ENCODE measurements at places on chromosomes 1 and 21.

- no peak for DNase-seq
These were observed 264.6 kb downstream of the DUSP10 start for GRCh38 chr1:221477252-221477651.

DNA sequence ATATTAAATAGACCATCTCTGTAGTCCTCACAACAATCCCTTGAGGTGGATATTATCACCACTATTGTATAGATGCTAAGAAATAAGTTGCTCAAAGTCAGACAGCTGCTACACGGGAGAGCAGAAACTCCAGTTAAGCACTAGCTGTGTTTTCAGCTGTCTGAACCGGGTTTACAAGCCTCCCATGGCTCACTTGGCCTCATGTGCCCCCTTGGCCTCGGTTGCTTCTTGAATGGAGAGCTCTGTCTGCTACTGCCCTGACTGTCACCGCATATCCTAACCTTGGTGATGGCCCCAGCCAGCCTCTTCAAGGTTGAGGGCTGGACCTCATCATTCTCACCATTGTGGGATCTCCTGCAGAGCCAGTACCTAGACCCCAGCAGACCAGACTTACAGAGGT lies 123.4 kb downstream of the AK5 start:
- DNase-seq = no peak

GRCh38 chr1:100876291-100876690 lies 18.4 kb downstream of the EXTL2 start:
- no peak for DNase-seq

- no peak for DNase-seq
These were observed 2.3 kb upstream of the TCEA3 start for GRCh38 chr1:23426828-23427227.

DNA sequence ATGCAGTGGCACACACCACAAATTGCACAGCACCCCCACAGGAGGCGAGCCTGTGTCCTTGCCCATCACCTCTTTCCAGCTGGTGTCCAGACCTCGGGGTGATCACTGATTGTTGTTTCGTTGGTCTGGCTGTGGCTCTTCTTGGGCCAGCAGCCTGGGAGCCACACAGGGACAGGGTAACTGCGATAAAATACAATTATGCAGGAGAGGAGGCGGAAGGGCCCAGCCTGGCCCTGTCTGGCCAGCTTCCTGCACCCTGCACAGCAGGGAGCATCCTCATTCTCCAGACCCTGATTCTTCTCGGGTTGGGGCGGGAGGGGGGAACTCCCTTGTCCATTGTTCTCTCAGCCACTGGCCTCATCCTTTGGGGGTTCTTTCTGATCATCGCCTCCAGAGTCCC lies 83.6 kb downstream of the ADARB1 start:
- no peak for DNase-seq

- DNase-seq = no peak
These were observed 24.2 kb downstream of the CEP170 start for GRCh38 chr1:243230914-243231313.

DNA sequence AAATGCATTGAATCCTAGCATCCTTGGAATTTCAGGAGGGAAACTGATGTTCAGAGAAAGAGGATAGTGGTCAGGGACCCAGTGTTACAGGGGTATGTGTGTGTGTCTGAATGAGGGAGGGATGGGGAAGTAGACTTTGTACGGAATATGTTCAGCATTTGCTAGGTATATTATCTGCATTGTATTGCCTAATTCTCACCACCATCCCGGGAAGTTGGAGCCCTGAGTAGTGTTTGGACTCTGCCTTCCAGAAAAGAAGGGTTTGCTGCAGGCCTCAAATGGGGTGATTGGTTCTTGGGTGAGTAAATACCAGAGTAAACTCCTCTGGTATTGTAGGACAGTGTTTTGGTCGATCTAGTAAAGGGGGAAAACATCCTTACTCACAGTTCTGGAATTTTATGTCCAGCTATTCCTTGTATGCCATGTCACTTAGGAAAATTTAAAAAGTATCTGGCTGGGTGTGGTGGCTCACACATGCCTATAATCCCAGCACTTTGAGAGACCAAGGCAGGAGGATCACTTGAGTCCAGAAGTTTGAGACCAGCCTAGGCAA lies 7.1 kb upstream of the ZNF496 start:
- no peak for DNase-seq

DNA sequence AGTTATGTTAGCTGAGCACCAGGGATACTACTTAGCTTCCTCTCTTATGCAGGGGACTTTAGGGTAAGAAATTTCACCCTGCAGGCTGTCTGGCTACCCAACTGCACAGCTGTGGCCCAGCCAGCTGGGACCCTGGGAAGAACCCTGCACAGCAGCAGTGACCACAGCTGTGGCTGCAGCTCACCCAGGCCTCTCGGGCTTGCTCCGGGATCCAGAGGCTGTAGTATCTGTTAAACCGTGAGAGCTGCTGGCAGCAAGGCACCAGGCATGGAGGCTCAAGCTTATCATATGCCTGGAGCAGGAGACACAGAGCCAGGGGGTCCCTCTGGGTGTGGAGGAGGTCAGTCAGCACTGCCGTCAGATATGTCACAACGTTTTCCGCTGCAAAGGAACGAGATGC lies 40.3 kb downstream of the URB1 start:
- DNase-seq = no peak

DNA sequence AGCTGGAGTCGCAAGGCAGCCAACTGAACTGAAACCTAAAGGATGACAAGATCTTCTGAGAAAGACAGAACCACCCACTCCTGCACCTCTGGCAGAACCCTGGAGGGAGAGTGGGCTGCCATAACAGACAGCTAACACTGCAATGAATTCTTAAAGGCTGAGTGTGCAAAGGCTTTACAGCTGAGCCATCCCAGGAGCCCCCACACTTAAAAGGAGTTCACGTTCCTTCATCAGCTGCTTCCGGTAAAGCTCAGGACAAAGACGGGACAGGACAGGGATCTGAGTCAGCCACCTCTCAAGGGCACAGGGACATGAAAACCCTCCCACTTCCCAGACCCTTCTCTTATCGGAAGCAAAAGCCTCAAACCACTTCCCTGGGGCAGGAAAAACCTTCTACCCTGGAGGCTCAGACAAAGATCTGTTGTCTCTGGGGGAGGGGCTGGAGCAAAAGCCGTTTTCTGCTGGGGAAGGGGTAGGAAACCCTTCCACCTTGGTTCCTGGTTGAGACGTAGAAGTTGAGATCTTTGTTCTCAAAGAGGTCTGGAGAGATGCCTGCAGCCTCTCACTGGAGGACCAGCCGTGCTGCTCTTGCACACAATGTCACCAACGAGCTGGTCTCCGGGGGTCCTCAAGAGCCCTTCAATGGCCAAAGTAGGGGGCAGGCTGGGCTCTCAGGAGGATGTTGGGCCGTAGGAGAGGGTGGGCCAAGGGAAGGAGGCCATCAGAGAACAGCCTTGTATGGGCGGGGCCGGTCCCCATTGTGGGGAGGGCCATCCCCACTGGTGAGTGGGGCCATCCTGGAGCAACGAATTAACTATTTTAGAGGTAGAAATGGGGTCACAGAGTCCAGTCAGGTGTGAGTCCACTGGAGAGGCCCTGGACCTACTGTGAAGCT lies 452.4 kb downstream of the PTPRU start:
- no peak for DNase-seq

DNA sequence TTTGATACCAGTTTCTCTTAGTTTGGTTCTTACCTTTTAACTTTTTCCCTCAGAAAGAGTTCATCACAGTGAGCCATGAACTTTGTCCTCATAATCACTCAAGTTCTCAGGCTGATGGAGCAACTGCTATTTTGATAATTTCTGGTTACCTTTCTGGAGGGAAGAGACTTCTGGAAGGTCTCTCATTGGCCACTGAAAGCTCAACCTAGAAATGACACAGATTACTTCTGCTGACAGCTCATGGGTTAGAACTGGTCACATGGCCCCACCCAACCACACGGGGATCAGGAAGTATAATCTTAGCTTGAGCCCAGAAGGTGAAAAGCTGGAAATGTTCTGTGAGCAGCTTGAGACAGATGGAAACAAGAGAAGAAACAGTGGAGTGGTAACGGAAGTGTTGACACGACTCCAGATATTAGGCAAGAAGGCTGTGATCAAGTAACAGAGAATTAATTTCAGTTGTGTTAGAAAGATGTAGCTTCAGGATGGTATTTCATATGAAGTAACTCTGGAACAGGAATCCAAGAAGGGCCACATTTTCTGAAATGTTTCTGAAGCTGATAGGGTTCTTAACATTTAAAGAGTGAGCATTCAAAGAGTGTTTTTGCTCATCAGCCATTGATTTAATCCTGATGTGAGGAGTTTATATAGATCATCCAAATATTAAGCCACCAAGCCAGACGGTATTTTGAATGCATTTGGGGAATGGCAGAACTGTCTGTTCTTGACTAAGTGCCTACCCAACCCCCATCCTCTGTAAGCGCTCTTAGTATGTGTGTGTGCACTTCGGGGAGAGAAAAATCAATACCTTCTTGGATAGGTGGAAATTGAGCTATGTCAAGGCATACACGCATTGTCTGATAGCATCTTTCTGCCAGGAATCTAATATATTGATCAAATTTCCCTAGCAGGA lies 21.9 kb upstream of the XPR1 start:
- no peak for DNase-seq

- DNase-seq = no peak
These were observed 14.7 kb upstream of the CSF1 start for GRCh38 chr1:109895720-109896504.

GRCh38 chr1:5827516-5827915 lies 164.7 kb downstream of the NPHP4 start:
- no peak for DNase-seq
